ENCODE measurements at places on chromosomes 2 and 18. TPM values are rescaled to one million over a fixed set of nuclear protein-coding genes. Genes with fewer than 3 reads are reported as not detected.

Gene TMEM247
- not detected for total RNA-seq

Gene BOLL
- total RNA-seq, result not detected

Gene MAP2
- 8.2 TPM for total RNA-seq

Gene POTEI
- total RNA-seq, result not detected

Gene LHCGR
- not detected for total RNA-seq

Gene MMADHC
- 155 TPM for total RNA-seq

Gene LCT
- total RNA-seq, result under 0.01 TPM

Gene MSH2
- total RNA-seq, result 7.3 TPM

Gene ASIC4
- 0.53 TPM for total RNA-seq

Gene APCDD1
- total RNA-seq, result 0.64 TPM

Gene CCDC68
- total RNA-seq, result 4.2 TPM

Gene PCARE
- total RNA-seq, result not detected

Gene GALR1
- total RNA-seq, result not detected

Gene ADGRF3
- not detected for total RNA-seq

Gene CRYGC
- total RNA-seq, result not detected

Gene OTOS
- total RNA-seq, result not detected
